ENCODE measurements at places on chromosomes 16 and 17. TPM values are rescaled to one million over a fixed set of nuclear protein-coding genes. Genes with fewer than 3 reads are reported as not detected.

- H3K27me3 ChIP-seq, result peaks cover 3% of the 10 kb centered on the region
- H3K4me1 ChIP-seq, result peaks cover 12% of the 10 kb centered on the region
- no peak overlapping the region for H3K4me3 ChIP-seq
Observed at GRCh38 chr17:75430159-75430974, 24.9 kb upstream of the GRB2 start.

- no peaks in the 10 kb centered on the region for H3K27me3 ChIP-seq
- no peaks in the 10 kb centered on the region for H3K36me3 ChIP-seq
- H3K27ac ChIP-seq, result no peak overlapping the region
Observed at GRCh38 chr17:70343114-70343513, 173.8 kb downstream of the KCNJ2 start.

GRCh38 chr17:73792994-73793393 is 148.7 kb upstream of the SDK2 start:
- DNase-seq, result no peak
- H3K27ac ChIP-seq, result no peak overlapping the region
- H3K4me3 ChIP-seq, result no peak overlapping the region
- H3K27me3 ChIP-seq, result no peaks in the 10 kb centered on the region
- H3K4me1 ChIP-seq, result no peaks in the 10 kb centered on the region
- H3K36me3 ChIP-seq, result no peaks in the 10 kb centered on the region

DNA sequence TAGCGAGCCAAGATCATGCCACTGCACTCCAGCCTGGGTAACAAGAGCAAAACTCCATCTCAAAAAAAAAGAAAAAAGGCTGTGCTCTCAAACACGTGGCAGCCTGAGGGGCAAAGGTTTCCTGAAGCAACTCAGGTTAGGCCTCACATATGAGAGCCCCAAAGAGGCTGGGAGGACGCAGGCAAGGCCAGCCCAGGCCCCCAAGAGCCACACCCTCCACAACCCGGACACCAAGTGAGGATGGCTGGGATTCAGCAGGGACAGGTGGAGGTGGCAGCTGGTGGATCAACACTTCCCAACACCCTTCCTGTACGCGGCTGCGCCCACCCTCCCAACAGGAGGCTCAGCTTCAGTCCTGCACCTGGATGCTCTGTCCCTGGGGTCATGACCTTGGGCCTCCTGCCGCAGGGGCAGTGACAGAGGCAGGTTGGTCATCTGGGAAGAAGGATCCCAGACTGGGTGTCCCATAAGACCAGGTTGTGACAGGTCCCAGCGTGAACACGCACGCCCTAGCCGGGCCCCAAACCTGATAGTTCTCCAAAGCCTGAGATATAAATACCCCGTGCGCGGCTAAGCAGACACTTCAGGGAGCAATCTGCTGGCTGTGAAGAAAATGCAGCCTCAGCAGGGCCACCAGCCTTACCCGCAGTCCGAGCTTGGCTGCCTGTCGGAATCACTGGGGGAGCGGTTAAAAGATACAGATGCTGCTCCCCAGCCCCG is 78.1 kb downstream of the TIMM22 start:
- H3K36me3 ChIP-seq, result no peaks in the 10 kb centered on the region
- H3K27ac ChIP-seq, result no peak overlapping the region
- H3K4me3 ChIP-seq, result no peak overlapping the region
- no peaks in the 10 kb centered on the region for H3K27me3 ChIP-seq
- no peaks in the 10 kb centered on the region for H3K4me1 ChIP-seq

DNA sequence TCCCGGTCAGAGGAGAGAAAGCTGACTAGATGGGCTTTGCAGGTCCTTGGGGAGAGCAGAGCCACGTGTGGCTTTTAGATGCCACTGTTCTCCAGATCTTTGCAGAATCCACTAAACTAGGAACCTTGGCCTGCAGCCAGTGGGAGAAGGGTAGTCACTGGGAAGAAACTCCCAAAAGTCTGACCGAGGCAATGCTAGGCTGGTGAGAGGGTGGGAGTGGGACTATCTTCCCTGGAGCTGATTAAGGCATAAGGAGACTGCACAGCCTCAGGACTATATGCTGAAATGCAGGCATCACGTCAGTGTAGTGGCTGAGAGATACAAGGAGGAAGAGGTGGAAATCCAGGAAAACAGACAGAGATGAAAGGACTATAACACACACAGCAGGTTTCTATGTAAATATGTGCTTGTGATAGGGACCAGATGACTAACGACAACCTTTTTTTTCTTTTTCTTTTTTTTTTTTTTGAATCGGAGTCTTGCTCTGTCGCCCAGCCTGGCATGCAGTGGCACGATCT is 2.2 kb upstream of the GSDMA start:
- no peaks in the 10 kb centered on the region for H3K27me3 ChIP-seq
- no peak for DNase-seq
- H3K4me1 ChIP-seq, result peaks cover 12% of the 10 kb centered on the region
- H3K36me3 ChIP-seq, result no peaks in the 10 kb centered on the region

- peaks cover 6% of the 10 kb centered on the region for H3K27me3 ChIP-seq
- no peak overlapping the region for H3K27ac ChIP-seq
- H3K36me3 ChIP-seq, result no peaks in the 10 kb centered on the region
- no peak for DNase-seq
Observed at GRCh38 chr16:73025151-73025855, 22.6 kb downstream of the ZFHX3 start.

DNA sequence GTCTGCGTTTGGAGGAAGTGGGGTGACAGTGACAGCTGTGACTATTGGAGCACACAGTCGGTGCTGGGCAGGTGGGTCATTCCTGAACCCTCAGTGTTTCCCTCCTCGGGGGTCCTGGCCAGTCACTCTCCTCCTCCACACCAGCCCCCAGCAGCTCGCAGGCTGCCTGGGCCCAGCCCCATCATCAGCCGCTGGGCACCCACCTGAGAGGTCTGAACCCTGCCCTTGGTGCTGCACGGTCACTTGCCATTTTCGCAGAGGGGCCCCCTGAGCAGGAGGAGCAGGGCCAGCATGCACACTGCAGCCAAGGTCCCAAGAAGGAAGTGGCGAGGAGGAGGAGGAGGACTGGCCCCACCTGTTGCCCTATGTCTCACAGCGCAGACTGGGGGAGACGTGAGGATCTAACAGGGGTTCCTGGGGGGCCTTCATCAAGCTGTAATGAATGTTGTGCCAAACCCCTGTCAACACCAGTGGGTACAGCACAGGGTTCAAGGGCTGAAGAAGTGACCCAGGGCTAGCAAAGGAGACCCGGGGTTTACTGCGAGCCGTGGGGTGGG is 23.0 kb downstream of the JPH3 start:
- H3K27me3 ChIP-seq, result peaks cover 3% of the 10 kb centered on the region
- no peak overlapping the region for H3K4me3 ChIP-seq
- H3K36me3 ChIP-seq, result no peaks in the 10 kb centered on the region
- DNase-seq, result no peak
- H3K4me1 ChIP-seq, result no peaks in the 10 kb centered on the region
- H3K27ac ChIP-seq, result no peak overlapping the region

DNA sequence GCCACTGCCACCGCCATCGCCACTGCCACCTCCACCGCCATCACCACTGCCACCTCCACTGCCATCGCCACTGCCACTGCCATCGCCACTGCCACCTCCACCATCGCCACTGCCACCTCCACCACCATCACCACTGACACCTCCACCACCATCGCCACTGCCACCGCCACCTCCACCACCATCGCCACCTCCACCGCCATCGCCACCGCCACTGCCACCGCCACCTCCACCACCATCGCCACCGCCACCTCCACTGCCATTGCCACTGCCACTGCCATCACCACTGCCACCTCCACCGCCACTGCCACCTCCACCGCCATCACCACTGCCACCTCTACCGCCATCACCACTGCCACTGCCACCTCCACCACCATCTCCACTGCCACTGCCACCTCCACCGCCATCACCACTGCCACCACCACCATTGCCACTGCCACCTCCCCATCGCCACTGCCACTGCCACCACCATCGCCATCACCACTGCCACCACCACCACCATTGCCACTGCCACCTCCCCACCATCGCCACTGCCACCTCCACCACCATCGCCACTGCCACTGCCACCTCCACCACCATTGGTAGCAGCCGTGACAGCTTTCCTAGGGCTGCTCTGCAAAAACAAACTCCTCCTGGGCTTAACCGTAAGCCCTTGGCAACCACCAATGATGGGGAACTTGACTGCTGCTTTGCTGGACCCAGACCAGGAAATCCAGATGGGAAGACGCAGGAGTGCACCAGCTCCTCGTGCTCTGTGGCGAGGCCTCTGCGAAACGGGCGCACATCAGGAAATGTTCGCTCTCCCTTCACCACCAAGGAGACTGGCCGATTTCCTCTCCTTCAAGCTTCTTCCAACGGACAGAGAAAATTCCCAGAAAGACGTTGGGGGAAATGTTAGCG is 147.2 kb downstream of the RBFOX3 start:
- H3K4me1 ChIP-seq, result no peaks in the 10 kb centered on the region
- DNase-seq, result no peak
- H3K4me3 ChIP-seq, result no peak overlapping the region

GRCh38 chr17:3796110-3796821 is 4.7 kb downstream of the ITGAE start:
- H3K27me3 ChIP-seq, result no peaks in the 10 kb centered on the region
- peaks cover 63% of the 10 kb centered on the region for H3K4me1 ChIP-seq
- no peaks in the 10 kb centered on the region for H3K36me3 ChIP-seq
- peak overlapping the region; percentile 77 for H3K27ac ChIP-seq
- peak overlapping the region; percentile 72 for H3K4me3 ChIP-seq

- no peak overlapping the region for H3K4me3 ChIP-seq
- H3K27me3 ChIP-seq, result peaks cover 31% of the 10 kb centered on the region
- DNase-seq, result no peak
- peaks cover 6% of the 10 kb centered on the region for H3K4me1 ChIP-seq
Observed at GRCh38 chr16:85836706-85837582, 37.4 kb downstream of the COX4I1 start.

DNA sequence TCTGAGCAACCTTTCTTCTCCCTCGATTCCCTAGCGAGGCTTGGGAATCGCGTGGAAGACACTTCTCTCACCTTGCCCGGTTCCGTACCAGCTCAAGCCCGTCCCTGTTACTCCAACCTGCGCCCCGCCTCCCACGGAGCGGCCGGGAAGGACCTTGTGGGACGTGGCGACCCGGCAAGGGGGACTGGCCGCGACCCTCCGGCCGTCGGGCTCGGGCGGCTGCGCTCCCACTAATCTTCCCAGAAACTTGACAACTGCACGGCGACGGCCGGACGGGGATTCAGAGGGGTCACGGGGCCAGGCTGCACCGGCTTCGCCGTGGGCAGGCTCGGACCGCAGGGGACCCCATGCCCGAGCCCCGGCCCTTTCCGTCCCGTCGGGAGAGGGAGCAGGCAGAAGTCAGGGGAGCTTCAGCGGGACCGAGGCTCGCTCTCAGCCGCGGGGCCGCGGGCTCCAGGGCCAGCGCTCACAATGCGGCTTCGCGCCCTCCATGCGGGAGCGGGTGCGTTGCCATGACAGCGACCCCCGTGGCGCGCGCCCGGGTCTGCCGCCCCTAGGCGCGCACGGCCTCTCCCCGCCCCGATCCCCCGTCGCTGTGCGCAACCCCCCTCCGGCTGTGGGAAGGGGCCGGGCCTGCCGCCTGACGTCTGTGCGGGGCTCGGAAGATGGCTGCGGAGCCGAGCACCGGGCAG is at the start of gene SGSM2:
TSS of gene SGSM2 (plus strand) at position 650 of the 692 bp plus-strand sequence. CDS start 188 bp downstream, outside the sequence.
- DNase-seq, result peak; percentile 64
- H3K4me1 ChIP-seq, result peaks cover 22% of the 10 kb centered on the region
- peak within 1 kb of the TSS; percentile 95 for H3K27ac ChIP-seq
- H3K4me3 ChIP-seq, result peak within 1 kb of the TSS; percentile 80
- H3K36me3 ChIP-seq, result peaks cover 6% of the 10 kb centered on the region

- no peak overlapping the region for H3K27ac ChIP-seq
- no peaks in the 10 kb centered on the region for H3K36me3 ChIP-seq
- H3K27me3 ChIP-seq, result no peaks in the 10 kb centered on the region
- H3K4me3 ChIP-seq, result no peak overlapping the region
- peaks cover 24% of the 10 kb centered on the region for H3K4me1 ChIP-seq
Observed at GRCh38 chr17:29880031-29880430, 50.0 kb downstream of the SSH2 start.

- DNase-seq, result no peak
- no peak overlapping the region for H3K27ac ChIP-seq
- no peaks in the 10 kb centered on the region for H3K27me3 ChIP-seq
- H3K36me3 ChIP-seq, result no peaks in the 10 kb centered on the region
Observed at GRCh38 chr16:50657241-50657640, 23.9 kb downstream of the SNX20 start.

DNA sequence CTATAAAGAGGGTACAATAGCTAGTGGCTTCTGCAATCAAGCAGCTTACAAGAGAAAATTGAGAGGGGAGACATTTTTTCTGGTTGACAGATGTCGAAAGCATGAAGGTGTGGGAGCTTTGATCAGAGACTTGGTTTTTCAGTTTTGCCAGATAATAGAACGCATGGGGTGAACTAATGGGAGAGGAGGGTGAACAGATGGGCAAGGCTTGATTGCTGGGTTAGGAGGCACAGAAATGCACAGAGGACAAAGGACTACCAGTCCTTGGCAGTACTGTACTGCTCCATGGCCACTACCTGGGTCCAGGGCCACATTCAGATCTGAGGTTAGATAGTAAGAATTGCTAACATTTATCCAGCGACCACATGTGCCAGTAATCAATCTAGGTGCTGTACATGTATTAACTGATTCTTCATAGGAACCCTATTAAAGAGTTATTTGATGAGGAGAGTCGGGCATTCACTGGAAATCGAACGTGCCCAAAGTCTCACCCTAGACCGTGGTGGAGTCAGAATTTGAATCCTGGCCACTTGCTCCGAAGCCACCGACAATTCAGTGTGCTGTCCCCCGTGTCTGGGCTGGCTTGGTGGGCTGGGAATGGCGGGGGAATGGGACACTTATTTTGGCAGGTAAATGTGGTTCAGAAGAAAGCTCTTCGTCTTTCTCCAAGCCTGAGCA is 873 bp upstream of the KSR1 start:
- no peaks in the 10 kb centered on the region for H3K27me3 ChIP-seq
- DNase-seq, result no peak
- H3K4me3 ChIP-seq, result peak overlapping the region; percentile 59

DNA sequence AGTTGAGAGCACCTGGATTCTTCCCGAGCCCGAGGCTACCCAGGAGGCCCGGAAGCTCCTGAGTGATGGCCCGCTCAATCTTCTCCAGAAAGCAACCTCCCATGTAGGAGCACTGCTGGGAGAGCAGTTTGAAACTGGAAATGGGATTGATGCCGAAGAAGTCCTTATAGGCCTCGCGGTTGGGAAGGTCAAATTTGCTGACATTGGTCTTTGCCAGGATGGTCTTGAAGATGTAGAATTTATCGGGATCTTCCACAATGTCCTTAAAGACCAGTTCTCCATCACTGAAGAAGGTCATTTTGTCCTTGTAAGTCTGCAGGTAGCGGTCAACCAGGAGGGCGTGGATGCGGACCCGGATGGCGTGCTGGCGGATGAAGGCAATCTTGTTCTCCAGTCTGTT is 49.7 kb downstream of the SRL start:
- no peaks in the 10 kb centered on the region for H3K4me1 ChIP-seq
- H3K36me3 ChIP-seq, result no peaks in the 10 kb centered on the region
- H3K4me3 ChIP-seq, result no peak overlapping the region
- DNase-seq, result no peak
- no peak overlapping the region for H3K27ac ChIP-seq
- H3K27me3 ChIP-seq, result no peaks in the 10 kb centered on the region

GRCh38 chr16:49601576-49601975 is 228.0 kb downstream of the C16orf78 start:
- peaks cover 10% of the 10 kb centered on the region for H3K27me3 ChIP-seq
- DNase-seq, result no peak
- no peaks in the 10 kb centered on the region for H3K36me3 ChIP-seq
- H3K4me1 ChIP-seq, result no peaks in the 10 kb centered on the region
- no peak overlapping the region for H3K27ac ChIP-seq

GRCh38 chr16:81815429-81815766 is 36.3 kb downstream of the PLCG2 start:
- peaks cover 73% of the 10 kb centered on the region for H3K4me1 ChIP-seq
- peaks cover 10% of the 10 kb centered on the region for H3K36me3 ChIP-seq
- DNase-seq, result no peak
- H3K27ac ChIP-seq, result no peak overlapping the region

TERB1 gene
- total RNA-seq, result 0.64 TPM

NPIPB13 gene
- 50.6 TPM for total RNA-seq

PPM1E gene
- not detected for total RNA-seq

DBNDD1 gene
- total RNA-seq, result not detected

MYH10 gene
- total RNA-seq, result 1.9 TPM

ADAM11 gene
- 0.31 TPM for total RNA-seq

TPSAB1 gene
- total RNA-seq, result 6.6 TPM

ADORA2B gene
- total RNA-seq, result 3.2 TPM

Measured in natural killer cell treated with Interleukin-12 subunit alpha and Interleukin-12 subunit beta and Interleukin-15 and Interleukin-18, amount 100 ng/mL, for 72 hours (primary cell).